ENCODE measurements at places on chromosomes 6 and 20. TPM values are rescaled to one million over a fixed set of nuclear protein-coding genes. Genes with fewer than 3 reads are reported as not detected.

DNA sequence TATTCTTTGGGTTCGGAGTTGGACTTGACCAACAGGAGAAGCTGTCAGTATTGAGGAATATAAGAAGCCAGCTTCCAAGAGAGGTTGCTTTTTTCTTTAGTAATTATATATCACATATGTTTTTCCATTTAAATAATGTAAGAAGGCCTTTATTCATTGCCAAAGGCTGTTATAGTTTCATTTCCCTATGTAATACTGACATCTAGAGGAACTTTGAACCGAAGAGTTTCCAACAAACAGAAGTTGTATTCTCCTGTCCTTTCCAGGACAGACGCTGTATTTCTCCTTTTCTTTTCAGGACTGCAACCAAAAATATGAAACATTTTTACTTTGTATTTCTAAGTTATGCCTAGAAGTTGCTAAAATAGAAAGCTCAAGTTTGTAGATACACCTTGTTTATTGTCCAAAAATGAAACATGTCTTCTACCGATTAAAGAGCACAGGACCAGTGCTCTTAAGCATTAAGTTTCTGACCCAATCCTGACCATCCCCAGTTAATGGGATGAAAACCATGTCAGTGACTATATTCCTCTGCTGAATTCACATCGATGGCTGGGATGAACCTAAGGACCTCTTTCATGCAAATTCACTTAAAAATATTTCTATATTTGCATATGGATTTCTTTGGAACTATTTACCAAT is 55.1 kb downstream of the MYLK4 start:
- no peak for DNase-seq

GRCh38 chr6:43308101-43308989 is at the start of gene CRIP3:
Gene CRIP3 (minus strand): TSS chr6:43308826. CDS start chr6:43308792, 34 bp downstream.
- DNase-seq = no peak

- DNase-seq = no peak
Observed at GRCh38 chr6:144413418-144413817, 128.3 kb downstream of the UTRN start.

BMP6 gene
- total RNA-seq = 1.8 TPM

DNA sequence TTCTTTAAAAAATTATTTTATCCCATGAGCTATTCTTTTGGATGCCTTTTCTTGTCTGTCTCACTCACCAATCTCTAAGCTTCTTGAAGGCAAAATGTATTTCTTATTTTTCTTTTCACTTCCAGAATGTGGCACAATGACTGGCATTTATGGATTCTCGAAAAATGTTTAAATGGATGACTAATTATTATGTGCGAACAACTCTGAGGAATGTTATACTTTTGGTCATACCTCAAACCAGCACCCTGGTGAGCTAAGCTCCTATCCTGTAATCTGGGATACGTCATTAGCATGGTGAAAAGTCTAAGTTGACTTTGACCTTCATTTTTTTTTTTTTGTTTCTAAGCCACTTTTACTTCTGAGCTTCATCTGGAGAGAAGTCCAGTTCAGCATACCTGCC is 214.0 kb upstream of the CEP162 start:
- no peak for DNase-seq

All from ureter (tissue), 1 donor.